Stimulated activated CD8-positive, alpha-beta memory T cell treated with anti-CD3 and anti-CD28 coated beads, Interleukin-7, amount 100 ng/mL, for 1 hour (primary cell): ENCODE measurements at places on chromosomes 1 and 21.

DNA sequence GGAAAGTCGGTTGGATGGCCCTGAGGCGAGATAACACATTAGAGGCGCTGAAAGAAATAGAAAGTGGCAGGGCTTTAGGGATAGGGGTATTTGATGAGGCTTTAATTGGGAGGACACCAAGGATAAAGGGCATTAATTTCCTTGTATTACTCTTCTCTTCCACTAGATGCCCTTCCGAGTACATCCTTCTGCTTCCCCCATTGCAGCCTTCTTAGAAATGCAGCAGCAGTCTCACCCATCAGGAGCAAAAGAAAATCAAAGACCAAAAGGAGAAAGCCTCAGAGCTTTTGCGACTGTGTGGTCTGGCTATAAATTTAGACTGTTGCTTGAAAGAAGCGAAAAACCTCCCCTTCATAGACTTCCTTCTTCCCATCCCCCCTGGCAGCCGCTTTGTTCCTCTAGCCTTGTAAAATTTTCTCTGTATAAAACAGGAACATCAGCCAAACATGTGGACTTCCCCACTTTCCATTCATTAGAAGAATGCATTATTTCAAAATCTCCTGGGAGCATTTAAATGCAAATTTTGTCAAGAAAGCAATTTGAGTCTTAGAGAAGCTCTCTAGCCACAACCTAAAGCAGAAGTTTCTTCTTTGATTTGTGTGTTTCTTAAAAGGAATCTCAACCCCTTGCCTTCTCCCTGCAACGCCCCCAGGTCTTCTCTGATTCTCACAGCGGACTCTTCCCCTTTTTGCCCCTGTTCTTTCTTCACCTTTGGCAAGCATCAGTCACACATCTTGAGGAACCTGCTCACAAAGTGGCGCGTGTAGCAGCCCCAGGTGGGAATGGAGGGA lies 76.6 kb downstream of the NDUFS5 start:
- DNase-seq, result no peak

- DNase-seq, result no peak
Observed at GRCh38 chr21:18449605-18450550, 46.3 kb upstream of the TMPRSS15 start.

- no peak for DNase-seq
Observed at GRCh38 chr1:33347650-33347992, 26.7 kb upstream of the A3GALT2 start.

- no peak for DNase-seq
Observed at GRCh38 chr1:230826166-230826875, 42.0 kb downstream of the C1orf198 start.

DNA sequence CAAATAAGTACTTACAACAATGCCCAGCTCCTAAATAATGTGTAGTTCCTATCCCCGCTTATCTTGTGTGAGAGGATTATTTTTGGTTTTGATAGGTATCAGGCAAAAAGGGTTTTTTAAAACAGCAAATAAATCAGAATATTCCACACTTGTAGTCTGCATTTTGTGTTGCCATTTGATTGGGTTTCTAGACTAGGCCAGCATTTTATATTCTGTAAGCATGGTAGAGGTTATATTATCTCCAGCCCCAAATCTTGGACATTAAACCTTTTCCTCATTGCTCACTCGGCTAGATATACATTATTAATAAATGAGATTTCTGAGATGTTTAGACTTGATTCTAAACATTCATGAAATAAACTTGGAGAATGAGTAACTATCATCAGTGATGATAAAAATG lies 165.7 kb upstream of the C1orf21 start:
- DNase-seq, result no peak

DNA sequence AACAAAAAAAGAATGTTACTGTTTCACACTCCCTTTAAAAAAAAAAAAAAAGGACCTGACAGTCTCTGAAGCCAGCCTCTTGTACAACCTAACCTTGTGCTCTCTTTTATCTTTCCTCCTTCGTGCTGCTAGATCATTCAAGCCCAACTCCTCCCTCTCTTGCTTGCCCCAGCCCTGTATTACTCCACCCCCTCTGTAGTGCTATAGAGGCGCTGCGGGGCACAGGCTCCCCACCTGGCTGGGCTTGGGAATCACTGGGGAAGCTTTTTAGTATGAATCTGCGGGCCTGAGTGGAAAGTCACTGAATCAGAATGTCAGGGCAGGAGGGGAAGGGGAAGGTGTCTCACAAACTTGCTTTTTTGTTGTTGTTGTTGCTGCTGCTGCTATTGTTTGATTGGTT lies 383.7 kb upstream of the CAMK1G start:
- DNase-seq, result no peak

DNA sequence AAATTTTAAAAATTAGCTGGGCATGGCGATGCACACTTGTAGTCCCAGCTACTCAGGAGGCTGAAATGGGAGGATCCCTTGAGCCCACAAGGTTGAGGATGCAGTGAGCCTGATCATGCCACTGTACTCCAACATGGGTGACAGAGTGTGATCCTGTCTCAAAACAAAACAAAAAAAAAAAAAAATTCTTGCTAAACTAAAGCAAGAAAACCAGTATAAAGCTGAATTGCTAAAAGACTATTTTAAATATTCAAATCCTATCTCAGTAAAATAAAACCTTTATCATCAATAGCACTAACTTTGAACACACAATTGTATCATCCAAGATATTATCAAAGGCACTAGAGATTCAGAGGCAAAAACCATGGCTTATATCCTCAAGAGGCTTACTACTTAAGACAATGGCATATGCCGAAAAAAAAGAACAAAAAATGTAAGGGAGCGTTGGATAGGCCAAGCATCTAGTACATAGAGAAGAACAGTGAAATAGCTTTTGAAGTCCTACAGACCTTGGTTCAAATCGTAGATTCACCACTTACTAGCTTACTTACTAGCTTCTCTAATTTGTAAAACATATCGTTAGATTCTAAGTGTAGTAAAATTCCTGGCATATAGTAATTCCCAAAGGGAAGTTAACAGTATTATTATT lies 3.6 kb downstream of the EPS15 start:
- DNase-seq, result no peak

GRCh38 chr1:183106746-183107145 lies 79.3 kb upstream of the LAMC2 start:
- no peak for DNase-seq

- no peak for DNase-seq
Observed at GRCh38 chr1:87000460-87000859, 86.0 kb downstream of the HS2ST1 start.

DNA sequence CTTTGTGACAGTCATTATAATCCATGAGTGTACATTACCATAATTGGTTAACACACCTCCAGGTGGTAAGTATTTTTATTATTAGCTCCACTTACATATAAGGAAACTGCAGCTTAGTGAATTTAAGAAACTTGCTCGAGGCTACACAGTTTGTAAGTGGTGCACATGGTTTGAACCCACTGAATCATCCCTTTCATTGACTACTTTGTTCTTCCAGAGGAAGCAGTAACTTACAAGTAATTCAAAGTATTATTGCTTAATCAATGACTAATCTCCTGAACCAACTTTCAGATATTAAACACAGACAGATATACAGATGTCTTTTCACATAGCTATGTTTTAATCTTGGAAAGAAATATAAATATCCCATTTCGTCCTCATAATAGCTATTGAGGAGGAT lies 18.7 kb upstream of the CLDN8 start:
- no peak for DNase-seq

- no peak for DNase-seq
Observed at GRCh38 chr1:59092126-59092525, 204.8 kb upstream of the FGGY start.

DNA sequence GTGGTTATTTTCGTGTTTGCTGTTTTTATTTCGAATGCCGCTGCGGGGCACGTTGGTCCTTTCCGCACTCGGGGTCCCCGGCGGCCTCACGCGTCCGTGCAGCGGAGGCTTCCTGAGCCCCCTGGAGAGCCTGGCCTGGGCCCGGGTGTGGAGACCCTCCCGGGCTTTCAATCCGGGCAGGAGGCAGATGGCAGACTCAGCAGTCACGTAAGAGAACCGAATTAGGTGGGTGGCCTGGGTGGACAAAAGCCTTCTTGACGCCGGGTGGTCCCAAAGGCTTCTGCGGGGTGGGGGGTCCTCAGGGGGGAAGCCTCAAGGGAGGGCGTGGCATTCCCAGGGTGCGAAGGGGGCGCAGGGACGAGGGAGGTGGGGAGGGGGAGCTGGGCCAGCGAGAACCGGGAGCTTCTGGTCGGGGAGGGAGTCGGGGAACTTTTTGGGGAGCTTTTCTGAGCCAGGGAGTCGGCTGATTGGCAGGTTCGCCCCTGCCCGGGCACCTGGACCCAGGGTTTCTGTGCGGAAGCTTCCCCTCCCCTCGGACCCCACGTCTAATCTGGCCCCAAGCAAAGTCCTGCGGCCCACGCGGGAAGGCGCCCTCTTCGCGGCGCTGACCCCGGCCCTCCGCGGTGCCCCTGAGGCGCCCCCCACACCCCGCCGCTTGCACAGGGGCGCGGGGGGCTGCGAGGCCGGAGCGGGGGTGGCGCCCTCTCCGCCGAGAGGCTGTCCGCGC lies 1.3 kb upstream of the HES4 start:
- DNase-seq, result no peak

GRCh38 chr1:85230305-85230977 lies 29.0 kb downstream of the C1orf52 start:
- DNase-seq, result no peak

- DNase-seq, result no peak
Observed at GRCh38 chr1:47507881-47508701, 70.2 kb downstream of the FOXD2 start.

DNA sequence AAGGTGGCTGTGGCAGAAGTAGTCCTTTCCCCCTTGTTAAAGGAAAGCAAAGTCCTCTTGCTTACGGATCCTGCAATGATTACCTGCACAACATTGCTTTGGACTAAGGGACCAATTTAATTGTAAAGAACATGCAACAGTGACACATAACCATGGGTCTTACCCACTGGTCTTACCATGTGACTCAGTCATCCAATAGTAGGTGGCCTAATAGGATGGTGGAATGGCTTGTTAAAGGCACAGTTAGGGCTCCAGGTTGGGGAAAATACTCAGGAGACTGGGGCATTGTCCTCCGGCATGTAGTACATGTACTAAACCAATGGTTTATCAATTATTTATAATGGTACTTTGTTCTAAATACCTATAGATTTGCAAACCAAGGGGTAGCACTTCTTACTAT lies 2.1 kb upstream of the YIPF1 start:
- no peak for DNase-seq

DNA sequence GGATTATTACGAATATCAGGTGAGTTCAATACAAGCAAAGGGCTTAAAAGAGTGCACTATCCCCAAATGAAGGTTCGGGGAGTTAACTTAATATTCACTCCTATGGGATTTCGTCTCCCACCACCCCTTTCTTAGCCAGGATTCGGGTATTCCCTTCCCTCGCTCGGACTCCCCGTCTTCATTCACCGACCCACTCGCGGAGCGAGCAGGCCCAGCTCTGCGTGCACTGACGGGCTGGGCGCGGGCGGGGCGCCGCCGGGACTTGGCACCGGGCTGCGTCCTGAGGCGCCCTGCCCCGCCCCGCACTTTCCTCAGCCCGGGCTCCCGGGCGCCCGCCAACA lies 7.7 kb upstream of the MPZL1 start:
- DNase-seq, result no peak

DNA sequence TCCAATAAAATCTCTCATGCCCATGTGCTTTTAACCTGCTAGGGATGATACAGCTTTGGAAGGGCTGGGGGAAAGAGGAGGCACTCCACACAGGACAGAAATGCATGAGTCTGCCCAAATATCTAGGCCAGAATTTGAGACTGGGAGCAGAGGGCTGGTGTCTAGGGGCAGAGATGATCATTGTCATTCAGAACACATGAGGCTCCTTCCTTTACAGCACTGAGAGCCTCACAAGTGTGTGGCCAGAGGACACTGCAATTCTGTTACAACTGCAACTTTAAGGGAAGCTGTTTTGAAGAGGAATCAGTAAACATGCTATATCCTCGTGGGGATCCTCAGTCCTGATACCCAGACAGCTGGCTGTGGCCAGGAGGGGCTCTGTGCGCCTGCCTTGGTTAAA lies 541.3 kb downstream of the OMA1 start:
- no peak for DNase-seq

- no peak for DNase-seq
Observed at GRCh38 chr1:246641394-246641793, 75.1 kb downstream of the CNST start.

- no peak for DNase-seq
Observed at GRCh38 chr1:201371276-201371675, 6.2 kb downstream of the TNNT2 start.

- no peak for DNase-seq
Observed at GRCh38 chr1:229900220-229900619, 166.8 kb upstream of the GALNT2 start.

DNA sequence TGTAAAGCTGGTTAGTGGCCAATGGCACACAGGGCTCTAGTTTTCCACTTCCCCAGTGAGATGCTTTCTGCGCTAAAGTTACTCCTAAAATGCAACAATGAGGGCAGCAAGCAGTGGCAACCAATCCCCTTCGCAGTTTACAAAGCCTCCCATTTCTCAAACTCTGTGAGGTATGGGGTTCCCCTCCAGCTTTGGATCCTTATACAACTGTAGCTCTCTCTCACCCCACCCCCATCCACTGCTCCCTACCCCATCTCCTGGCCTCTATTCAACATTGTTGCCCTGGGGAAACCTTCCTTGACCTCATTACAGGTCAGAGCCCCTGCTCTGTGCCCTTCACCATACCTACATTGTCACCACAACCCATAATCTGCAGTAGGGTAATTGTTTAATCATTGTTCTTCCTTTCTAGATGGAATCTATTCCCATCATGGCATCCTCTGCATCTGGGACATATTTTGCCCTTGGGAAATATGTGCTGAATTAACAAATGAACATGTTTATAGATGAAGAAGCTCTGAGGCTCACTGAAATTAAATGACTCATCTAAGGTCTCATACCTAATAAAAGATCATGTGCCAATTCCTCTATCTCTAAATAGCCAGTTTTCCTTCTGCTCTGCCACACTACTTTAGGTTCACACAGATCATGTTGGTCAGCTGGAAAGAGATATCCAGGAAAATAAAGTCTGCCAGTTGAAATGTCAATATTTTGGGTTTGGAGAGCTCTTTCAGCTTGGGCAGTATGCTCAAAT lies 12.6 kb downstream of the KIAA0040 start:
- no peak for DNase-seq

GRCh38 chr1:203265541-203265940 lies 36.1 kb upstream of the CHIT1 start:
- DNase-seq, result no peak

DNA sequence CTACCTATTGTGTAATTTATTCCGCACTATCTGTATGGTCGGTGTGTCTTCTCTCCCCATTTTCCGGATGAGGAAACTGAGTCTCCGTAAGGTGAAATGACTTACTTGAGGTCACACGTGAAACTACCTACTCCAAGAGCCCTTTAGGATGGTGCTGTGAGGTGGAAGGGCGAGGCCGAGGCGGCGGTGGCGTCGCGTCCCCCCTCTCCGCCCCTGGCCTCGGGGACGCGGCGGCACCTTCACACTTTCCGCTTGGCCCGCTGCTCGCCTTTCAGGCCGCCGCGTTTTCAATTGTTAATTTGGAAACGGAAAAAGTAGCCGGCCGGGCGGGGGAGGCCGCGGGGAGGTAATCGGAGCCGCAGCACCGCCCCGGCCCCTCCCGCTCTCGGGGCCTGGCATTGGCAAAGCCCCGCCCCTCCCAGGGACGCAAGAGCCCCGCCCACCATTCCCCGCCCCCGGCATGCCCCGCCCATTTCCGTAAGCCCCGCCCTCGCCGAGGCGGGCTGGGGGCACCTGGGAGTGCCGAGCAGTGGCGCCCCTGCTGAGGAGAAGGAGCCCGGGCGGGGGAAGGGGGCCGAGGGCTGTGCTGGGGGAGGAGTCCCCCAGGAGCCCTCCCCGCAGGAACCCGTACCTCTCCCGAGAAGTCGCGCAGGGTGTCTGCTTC lies 18.6 kb downstream of the KCNQ4 start:
- DNase-seq, result peak; percentile 77

GRCh38 chr1:93172778-93173177 lies 7.4 kb downstream of the TMED5 start:
- no peak for DNase-seq

GRCh38 chr1:167762061-167762746 lies 40.4 kb downstream of the MPZL1 start:
- DNase-seq, result no peak
